Central memory CD8-positive, alpha-beta T cell (primary cell): ENCODE measurements at places on chromosomes 4 and X.

GRCh38 chr4:79334783-79335182 lies 8.9 kb upstream of the NAA11 start:
- no peak for DNase-seq

DNA sequence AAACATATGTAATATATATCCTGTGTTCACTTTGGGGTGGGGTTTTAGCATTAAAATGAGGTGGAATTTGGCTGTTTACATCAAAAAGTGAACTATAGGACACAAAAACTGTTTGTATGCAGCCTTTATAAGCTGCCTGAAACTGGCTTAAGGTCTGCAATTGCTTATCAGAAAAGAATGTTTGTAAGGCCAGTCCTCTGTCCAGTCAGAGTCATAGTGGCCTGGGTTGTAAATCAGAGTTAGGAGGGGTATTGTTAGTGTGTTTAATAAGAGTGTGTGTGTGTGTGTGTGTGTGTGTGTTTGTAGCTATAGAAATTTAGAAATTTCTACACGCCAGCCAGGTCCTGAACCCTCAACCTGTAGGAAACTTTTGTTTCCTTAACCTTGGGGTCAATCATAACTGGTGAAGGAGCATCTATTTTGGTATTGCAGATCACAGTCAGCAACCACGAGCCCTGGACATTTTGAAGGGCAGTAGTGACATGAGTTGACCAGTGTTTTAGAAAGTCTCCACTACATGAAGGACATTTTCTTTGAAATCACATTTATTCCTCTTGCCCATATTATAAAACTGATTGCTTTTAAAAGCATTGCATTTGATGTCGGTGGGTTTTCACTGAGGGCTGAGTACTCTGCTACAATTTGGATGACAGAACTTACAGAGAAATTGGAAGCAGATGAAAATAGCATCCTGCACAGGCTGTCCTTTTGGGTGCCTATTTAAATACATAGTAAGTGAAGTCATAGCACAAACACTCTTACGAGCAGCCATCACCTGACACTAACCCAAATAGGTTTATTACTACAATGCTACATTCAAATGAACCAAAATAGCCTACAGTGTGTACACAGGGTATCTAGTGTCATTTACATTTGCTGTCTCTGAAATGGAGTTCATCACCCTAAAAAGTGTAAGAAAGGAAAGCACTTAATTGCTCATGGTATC lies 11.2 kb upstream of the TMEM154 start:
- no peak for DNase-seq

DNA sequence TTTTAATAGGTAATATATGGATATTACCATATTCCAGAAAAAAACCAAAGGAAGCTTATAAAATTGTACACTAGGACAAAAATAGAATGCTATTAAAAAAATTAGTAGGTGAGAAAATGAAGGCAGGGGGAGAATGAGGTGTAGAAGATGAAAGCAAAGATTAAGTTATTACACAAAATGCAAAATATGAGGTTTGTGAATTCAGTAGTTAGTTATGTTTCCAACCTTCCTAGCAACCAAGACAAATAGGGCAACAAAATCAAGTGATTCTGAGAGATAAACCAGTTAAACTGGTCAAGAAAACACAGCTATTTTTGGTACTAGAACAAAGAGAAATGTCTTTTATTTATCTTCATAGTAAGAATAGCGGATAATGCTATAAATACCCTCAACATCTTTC lies 300.0 kb upstream of the RASGEF1B start:
- no peak for DNase-seq

- no peak for DNase-seq
Observed at GRCh38 chrX:143296521-143296920, 220.8 kb downstream of the SPANXN3 start.

DNA sequence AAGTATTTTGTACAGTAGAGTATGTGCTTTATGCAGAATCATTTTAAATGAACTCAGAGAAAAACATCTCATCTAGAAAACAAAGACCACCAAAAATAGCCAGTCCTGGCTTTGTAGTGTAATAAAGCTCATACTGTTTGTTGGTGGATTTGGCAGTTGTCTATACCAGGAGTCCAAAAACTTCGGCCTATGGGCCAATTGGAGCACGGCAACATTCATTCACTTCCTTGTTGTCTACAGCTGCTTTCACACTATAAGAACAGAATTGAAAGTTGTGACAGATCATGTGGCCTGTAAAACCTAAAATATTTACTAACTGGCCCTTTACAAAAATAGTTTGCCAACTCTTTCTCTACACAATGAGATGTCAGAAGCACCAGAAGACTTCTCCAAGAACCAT lies 5.3 kb downstream of the FBXW7 start:
- DNase-seq: no peak

- DNase-seq: no peak
Observed at GRCh38 chr4:101321481-101322042, 25.8 kb downstream of the PPP3CA start.

DNA sequence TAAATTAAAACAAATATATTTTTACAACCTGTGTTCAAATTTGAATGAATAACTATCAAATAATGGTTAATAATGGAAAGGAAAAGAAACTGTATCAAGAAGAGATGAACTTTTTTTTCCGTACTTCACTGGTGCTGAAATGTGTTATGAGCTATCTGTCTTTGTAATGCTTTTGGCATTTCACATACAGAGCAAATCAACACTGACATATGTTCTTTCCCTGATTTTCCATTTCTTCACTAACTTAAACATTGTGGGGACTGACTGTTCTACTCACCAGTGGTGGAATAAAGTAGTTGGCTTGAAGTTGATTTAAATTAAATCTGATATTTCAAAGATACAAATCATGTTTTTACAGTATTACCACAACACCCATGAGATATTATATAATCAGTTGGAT lies 304.0 kb upstream of the BMP3 start:
- no peak for DNase-seq

- no peak for DNase-seq
Observed at GRCh38 chr4:87260477-87260876, 40.1 kb upstream of the KLHL8 start.

GRCh38 chrX:74422576-74423288 lies 1.4 kb downstream of the SLC16A2 start:
- no peak for DNase-seq

DNA sequence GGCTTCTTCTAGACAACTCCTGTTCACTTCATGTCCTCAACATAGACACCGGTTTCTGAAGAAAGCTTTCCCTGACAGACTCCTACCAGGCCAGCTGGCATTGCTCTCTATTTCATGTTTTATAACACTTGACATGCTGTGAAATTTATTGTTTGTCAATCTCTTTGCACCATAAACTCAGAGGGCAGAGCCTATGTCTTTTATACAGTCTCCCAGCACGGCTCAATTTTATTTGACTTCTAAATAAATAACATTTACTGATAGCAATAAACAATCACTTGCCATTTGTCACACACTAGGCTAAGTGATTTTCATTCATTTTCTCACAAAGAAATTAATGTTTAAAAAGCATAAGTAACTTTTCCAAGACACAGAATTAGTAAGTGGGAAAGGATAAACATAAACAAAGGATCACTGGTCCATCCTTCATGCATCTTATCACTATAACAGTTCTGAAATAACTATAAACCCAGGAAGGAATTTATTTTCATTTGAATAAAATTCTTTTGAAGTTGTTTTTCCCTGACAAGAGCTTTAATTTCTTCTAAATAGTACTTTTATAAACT lies 577.6 kb downstream of the TECRL start:
- DNase-seq: no peak

GRCh38 chr4:37040816-37041215 lies 203.7 kb upstream of the NWD2 start:
- DNase-seq: no peak

DNA sequence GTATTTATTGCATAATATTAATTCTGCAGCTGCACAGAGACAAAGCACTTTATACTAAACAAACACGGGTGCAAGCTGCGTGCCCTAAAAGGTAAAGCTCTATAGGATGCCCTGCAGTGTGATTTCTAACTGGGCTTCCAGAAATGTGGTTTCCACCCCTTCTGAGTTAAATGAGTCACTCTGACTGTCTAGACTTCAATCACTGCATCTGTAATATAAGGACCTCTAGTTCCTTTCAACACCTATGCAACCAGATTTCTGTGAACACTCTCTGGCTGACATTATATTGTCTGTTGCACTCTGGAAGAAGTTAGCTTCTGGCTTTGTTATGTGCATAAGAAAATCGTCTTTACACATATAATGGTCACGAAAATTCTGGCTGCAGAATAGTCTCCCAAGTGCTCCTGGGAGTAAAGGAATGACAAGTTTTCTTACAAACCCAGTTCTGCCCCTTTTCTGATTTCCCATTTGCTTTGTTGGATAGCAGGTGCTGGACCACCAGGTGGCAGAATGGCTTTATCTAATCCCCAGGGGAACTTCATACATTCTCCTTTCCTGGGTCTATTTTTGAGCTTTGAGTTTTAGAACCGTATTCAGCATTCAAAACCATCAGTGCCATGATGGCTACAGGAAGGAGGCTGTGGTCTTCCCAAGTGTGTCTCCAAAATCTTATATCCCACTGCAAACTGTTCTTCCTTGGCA lies 842.2 kb downstream of the STIM2 start:
- DNase-seq: no peak

- DNase-seq: no peak
Observed at GRCh38 chr4:75889537-75890199, 12.6 kb downstream of the PPEF2 start.

GRCh38 chrX:103413705-103414387 lies 37.5 kb downstream of the BEX3 start:
- no peak for DNase-seq
